ENCODE measurements at places on chromosomes 7 and 10. TPM values are rescaled to one million over a fixed set of nuclear protein-coding genes. Genes with fewer than 3 reads are reported as not detected.

IFIT2 gene
- 0.40 TPM for total RNA-seq

C10orf90 gene
- not detected for total RNA-seq

CALML5 gene
- not detected for total RNA-seq

NXPH1 gene
- total RNA-seq, result not detected

NEUROD6 gene
- not detected for total RNA-seq

SFTPA1 gene
- total RNA-seq, result not detected

SVOPL gene
- total RNA-seq, result not detected

ZNF488 gene
- not detected for total RNA-seq

AKR1C8 gene
- not detected for total RNA-seq
